ENCODE measurements at places on chromosomes 7 and 10.

DNA sequence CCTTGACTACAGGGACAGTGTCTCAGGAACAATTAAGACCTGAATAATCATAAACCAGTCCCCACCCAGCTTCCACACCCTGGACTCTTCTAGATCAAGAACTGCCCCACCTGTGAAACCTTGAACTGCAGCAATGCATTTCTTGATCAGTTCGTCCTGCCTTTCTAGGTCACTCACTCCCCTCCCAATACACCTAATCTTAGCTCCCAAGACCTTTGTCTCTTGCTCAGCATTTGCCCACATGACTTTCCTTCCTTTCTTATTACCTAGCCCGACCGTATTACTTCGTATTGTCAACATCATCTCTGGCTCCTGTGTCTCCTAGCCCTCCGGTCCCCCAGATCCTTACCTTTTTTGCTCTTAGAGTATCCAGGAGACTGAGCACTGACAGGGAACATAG is 5.5 kb upstream of the NAMPT start:
- no peak for DNase-seq

DNA sequence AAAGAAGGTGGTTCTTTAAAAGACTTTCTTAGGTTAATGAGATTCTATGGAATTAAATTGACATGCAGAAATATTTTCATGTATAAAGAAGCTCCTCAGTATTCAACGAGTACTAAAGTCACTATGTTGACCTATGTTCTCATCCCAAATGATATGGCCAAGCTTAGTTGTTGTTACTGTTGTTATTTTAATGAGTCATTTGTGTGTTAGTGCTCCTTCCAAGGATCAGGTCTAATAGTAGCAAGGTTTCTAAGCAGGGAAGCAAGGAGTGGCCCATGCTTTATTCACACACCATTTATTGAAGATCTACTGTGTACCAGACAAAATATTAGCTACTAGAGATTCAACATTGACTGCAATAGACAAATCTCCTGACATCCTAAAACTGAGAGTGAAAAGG is 41.9 kb downstream of the LRRN3 start:
- DNase-seq, result no peak

DNA sequence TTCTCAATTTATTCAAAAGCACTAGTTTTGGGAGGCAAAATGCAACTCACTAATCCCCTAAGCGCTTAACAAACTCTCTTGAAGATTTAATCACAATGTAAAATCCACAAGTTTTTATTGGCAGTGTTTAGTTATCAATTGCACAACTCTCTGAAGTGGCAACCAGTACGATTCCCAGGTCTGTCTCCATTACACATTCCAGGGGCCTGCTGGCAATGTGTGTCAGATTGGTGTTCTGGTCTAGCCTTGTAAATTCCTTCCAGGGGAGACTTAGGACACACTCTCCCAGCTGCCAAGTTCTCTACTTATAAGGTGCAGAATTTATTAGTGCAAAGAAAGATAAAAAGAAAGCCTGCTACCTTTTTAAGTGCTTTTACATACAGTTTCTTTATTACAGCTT is 164.7 kb upstream of the HPS1 start:
- no peak for DNase-seq

DNA sequence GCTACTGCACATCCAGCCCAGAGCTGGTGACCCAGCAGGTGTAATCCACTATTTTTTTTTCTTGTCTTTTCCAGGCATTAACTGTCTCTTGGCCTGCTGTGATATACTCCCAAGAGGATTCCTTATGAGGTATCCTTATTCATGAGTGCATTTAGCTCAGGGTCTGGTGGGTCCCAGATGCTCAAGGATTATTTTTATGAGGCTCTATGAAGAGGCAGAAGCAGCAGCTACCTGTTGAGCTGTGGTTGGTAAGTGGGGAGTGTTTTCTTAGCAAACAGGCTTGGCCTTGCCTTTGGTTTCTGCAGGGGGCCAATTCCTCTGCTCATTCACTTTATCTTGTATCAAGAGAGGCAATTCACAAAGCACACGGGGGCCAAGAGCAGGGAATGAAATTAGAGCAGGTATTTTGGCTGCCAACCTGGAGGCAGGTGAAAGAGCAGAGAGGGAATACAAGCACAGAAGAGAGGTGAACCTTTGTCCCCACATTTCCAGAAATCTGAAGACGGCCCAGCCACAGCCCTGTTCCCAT is 221.6 kb downstream of the TMEM178B start:
- DNase-seq, result no peak

DNA sequence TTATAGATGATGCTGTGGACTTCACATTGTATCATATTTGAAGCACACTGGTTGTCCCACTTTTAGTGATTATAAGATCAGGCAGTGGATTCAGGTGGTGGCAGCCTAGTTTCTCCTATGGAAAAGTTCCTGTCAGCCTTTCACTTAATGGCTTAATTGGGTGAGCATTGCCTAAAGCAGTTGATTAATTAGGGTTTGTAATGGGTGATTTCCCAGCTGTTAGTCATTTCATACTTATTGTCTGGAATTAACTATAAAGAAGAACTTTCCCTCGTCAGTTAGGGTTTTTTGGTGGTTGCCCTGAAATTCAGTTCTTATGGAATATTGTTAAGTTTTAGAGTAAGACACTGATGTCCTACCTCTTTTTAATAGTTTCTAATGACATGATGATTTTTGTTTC is 78.8 kb downstream of the SLC25A40 start:
- DNase-seq, result no peak

- DNase-seq, result no peak
These were observed 20.4 kb downstream of the TEX36 start for GRCh38 chr10:125662584-125662983.

DNA sequence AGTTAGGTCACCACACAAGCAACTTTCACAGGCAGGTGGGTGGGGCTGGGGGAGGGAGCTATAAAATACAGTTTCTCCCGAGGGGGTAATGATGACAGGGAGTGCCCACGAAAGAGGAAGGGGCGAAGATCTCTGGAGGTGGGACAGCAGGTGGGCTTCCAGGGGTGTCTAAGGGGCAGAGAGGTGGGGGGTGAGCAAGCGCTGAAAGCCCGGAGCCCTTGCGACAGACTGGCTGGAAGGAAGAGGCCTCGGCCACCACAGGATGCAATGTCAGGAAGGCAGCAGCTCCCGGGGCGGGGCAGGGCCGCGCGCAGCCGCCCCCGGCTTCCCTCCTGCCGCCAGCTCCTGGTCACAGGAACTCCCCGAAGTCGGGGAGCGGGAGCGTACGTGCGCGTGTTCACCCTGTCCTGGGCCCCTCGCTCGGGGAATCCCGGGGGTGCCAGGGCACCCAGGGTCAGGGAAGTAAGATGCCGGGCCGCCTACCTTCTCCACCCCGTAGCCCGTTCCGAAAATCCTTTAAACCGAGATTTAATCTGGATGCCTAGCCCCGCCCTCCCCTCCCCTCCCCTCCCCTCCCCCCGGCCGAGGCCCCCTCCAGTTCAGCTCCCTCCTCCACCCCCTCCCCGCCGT is 105.2 kb upstream of the PPIF start:
- peak; percentile 84 for DNase-seq

GRCh38 chr7:51067757-51068156 is 248.9 kb downstream of the COBL start:
- no peak for DNase-seq

- DNase-seq, result no peak
These were observed 9.6 kb downstream of the DNMBP start for GRCh38 chr10:100000109-100000644.

DNA sequence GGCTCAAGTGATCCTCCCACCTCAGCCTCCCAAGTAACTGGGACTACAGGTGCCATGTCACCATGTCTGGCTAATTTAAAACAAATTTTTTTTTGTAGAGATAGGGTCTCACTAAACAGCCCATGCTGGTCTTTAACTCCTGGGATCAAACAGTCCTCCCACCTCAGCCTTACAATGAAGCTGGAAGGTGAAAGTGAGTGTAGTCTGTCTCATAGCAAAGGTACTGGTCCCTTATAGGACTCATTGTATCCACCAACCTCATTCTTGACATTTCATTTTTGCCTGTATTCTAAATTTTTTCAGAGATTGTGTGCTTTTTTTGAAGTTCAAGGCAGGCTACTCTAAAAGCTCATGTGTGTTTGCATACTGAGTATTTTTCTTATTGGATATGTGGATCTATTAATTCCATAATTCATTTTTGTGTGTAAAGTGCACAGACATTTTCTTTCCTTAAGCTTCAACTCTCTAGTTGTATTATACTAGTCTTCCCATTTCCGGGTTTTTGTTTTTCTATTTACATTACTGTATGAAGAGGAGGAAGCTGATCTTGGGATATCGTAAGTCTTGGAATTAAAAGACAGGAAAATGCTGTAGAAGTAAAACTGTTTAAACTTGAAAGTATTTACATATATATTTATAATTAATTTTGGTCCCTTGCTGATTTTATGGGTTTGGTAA is 13.3 kb downstream of the KMT2E start:
- DNase-seq, result no peak

- DNase-seq, result no peak
These were observed 597 bp downstream of the APBB1IP start for GRCh38 chr10:26438534-26439341.

DNA sequence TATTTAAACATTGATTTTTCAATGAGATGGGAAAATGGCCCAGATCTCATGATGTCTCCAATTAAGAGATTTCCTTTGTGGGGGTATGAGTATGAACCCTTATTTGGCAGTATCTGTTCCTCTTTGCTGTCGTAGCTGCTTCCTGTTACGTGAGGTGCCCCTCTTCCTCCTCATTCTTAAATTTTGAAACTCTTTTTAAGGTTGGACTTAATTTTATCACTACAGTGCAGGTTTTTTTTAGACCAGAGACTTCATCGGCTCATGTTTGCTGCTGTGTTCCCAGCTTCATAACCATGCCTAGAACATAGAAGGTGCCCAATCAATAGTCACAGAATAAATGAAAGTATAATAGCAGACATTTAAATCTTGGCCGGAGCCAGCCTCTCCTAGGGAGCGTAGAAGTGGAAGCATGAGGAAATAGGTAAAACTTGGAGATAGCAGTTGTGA is 2.4 kb downstream of the MIOS start:
- no peak for DNase-seq

- peak; percentile 80 for DNase-seq
These were observed 21.3 kb downstream of the MDH2 start for GRCh38 chr7:76069238-76069638.

GRCh38 chr10:119190954-119191785 is 12.6 kb upstream of the PRDX3 start:
- no peak for DNase-seq

DNA sequence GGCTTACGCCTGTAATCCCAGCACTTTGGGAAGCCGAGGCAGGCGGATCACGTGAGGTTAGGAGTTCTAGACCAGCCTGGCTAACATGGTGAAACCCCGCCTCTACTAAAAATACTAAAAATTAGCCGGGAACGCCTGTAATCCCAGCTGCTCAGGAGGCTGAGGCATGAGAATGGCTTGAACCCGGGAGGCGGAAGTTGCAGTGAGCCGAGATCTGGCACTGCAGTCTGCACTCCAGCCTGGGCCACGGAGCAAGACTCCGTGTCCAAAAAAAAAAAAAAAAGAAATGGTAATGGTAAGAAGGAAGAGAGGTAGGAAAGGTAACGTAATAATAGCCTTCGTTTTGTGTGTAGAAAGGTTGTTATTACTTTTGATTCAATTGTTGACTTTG is 1.2 kb downstream of the HSPA14 start:
- DNase-seq, result no peak

DNA sequence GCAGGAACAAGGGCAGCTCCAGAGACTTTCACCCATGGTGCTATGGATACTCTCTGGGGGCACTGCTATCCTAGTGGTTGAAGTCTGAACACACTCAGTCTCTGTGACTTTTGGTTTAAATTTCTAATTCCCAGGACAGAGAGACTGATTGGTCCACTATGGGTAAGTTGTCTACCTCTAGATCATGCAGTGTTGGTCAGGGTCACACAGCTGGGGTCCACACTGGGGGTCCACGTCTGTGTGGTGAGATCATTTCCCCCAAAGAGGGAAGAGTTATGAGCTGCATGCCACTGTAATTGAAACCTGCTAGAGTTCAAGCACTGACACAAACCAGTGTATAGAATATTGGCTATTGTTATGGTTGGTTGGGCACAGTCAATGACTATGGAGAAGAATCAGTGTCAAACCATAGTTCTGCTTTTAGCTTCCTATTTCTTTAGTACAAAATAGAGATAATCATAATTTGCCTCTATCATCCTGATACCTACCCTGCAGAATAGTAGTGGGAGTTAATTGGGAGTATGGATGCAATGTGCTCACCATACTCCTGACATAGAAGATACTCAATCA is 101.6 kb downstream of the PRTFDC1 start:
- DNase-seq, result no peak

DNA sequence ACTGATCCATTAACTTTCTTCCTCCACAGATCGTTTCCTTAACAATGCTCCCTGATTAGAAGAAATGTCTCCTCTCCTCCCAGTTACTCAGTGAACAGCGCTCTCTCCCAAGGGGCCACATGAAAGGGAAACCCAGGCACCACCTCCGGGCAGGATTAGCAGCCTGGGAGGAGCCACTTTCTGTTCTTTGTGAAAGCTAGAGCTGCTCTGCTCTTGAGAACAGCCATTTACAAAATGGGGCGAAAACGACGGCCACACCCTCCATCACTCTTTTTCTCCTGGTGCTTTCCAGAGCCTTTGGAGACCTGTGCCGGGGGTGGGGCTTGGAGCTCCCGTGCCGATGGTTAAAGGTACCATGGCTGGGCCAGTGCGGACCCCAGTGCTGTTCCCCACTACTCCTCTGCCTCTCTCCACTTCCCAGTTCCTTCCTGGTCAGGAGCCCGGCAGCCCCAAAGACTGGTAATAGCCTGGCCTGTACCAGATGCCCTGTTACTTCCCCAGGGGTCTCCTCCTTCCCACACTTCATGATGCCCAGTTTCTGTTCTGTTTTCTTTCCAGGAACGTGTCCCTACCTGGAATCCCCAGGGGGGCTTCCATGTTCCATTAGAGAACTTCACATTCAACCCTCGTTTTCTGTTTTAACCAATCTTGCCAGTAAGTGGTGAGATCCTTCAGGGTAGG is 402.9 kb upstream of the GALNT17 start:
- no peak for DNase-seq

DNA sequence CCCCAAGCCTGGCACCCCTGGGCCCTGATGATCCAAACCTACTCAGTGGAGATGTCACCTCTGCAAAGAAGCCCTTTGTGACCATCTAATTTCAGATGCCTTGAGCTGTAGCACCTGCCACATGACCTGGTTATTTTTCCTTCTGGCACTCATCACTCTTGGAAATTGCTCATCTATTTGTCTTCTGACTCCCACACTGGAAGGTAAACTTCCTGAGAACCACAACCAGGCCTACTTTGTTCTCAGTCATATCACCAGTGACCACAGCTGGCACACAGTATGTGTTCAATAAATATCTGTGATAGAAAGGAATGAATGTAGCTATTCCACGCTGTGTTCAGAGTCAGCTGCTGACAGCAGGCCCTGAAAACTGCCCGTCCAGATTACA is 97.1 kb downstream of the SH3PXD2A start:
- DNase-seq, result no peak

- no peak for DNase-seq
These were observed 111.3 kb downstream of the SLIT1 start for GRCh38 chr10:97074256-97075145.

DNA sequence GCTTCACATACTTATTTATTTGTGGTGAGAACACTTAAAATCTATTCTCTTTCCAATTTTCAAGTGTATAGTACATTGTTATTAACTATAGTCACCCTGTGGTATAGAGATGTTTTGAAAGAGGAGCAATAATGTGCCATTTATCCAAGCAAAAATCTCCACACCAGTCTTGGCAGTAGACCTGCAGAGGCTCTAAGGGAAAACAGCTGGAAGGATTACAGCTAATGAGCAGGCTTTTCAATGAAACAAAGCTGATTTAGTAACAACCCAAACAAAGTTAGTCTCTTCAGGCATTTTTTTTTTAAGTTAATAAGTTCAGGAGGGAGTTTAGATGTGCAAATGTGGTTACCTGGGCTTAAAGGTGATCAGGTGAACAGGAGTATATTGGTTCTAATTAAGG is 101.9 kb downstream of the EVX1 start:
- no peak for DNase-seq

GRCh38 chr10:85600744-85601081 is 765.9 kb downstream of the GRID1 start:
- DNase-seq, result no peak
